ENCODE measurements at places on chromosomes 3 and 15.

GRCh38 chr3:25957026-25957425 is 167.1 kb downstream of the OXSM start:
- DNase-seq = no peak

- DNase-seq = no peak
Measured at GRCh38 chr3:84978843-84979242, 20.1 kb downstream of the CADM2 start.

- no peak for DNase-seq
Measured at GRCh38 chr3:31573036-31573779, 40.5 kb downstream of the STT3B start.

DNA sequence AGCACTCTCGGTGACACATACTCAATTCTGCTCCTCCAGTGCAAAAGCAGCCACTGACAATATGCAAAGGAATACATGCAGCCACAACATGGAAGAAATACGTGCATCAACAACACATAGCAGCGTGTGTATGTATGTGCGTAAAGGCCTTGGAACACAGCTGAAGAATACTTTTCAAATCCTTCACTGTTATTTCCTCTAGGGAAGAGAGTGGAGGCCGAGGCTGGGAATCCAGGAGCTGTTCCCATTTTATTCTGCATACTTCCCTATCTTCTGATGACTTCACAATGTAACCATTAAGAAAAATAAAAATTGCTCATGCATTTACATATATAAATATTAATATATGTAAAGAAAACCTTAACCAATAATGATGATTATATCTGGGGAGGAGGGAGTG is 36.6 kb upstream of the MGLL start:
- DNase-seq = no peak

DNA sequence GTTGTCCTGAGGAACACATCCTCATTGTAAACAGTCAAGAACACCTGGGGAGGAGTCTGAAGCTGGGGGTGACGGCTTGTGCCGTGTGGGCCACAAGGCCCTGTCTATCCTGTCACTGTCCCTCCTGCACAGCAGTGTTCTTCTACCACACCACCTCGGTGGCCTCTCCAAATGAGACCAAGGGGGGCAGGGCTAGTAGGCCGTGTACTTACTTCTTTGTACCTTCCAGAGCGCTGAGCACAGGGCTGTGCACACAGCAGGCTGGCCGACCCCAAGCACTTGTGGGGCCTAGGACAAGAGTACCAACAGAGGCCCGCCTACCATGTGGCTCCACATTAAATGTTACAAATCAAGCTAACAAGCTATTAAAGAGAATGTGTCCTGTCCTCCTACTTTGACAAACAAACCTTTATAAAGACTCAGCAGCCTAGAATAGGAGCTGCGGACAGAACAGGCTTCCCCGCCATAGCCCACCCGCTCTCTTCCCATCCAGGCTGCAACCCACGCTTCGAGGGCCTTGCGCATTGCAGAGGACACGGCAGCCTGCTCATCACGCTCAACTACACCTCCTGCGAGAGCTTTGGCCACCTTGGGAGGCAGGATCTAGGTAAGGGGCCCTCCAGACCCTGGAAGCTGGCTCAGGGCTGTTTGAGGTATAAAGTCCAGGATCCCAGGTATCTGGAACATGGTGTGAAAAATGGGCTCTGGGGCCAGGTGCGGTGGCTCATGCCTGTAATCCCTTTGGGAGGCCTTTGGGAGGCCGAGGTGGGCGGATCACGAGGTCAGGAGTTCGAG is 30.5 kb downstream of the MELTF start:
- no peak for DNase-seq

DNA sequence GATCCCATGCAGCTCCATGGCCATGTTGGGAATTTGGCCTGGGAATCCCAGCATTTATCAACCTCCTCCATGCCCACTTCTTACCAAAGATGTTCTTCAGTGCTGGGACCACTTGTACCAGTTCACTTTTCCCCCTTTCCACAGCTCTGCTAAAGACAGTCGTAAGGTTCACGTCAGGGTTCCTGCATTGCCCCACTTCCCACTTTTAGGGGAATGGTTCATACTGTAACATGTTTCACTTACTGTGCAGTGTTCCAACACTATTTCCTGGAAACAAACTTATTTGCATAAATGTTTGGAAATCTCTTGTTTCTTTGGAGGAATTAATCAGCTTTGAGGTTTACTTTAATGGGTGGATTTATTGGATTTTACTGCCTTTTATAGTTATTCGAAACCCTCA is 17.0 kb downstream of the APH1B start:
- DNase-seq = no peak

DNA sequence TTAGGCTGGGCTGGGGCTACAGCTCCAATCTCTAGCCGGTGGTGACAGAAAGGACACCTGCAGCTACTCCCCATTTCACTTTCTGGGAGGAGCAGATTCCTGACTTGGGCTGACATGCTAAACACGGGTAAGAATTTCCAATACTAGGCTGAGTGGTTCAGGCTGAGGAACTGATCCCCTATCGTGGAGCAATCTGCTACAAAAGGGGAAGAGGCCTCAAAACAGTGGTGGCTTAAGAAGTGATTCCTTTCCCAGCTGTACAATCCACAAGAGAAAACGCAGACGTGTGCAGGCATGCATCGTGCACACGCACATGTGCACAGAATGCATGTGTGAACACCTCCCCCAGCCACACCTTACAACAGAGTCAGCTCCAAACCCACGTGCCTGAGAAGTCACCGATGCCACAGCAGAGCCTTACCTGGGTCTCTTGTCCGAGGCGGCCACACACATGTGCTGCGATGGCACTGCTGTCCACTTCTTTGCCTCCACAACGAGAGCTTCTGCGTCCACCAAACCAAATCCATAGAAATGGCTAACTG is 86.7 kb upstream of the SNRPA1 start:
- no peak for DNase-seq

- no peak for DNase-seq
Measured at GRCh38 chr15:99613481-99613880, 47.7 kb downstream of the MEF2A start.

- DNase-seq = no peak
Measured at GRCh38 chr15:98226578-98226977, 266.1 kb downstream of the ARRDC4 start.

- peak; percentile 55 for DNase-seq
Measured at GRCh38 chr3:157405457-157405856, 31.2 kb upstream of the PTX3 start.

DNA sequence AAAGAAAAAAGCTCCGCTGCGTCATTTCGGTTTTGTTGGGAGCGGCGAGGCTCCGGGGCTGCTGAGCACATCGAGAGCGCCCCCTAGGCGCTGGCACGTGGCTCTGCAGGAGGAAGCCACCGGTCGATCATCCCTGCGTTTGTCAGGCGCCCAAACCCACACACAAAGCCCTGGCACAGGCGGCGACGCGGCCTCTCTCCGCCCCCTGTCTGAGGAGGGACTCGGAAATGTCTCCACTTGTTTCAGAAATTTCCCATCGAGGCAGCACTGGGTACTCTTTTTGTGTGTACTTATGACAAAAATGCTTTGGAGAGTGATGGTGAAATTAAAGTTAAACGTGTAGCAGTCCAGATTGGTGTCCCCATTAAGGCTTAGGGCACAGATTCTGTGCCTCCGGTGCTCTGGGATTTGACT is 407.3 kb upstream of the ONECUT1 start:
- DNase-seq = peak; percentile 8

DNA sequence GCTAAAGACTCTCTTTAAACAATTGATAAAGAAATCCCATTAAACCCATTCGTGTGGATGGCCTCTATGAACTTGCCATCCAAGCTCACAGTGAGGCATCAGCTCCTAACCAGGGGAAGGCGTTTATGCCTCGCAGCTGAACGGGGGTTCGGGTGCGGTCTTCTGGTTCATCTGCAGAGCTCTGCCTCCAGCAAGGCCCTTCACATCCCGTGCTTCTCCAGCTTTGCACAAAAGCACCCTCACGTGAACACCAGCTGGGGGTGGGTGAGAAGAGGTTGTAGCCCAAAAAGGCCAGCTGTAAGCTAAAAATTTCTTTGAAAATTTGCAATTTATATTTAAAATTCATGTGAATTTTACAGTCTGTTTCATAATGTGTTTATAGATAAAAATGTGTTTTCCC is 39.5 kb upstream of the ZNF148 start:
- DNase-seq = no peak

GRCh38 chr3:190694335-190695001 is 168.0 kb downstream of the GMNC start:
- DNase-seq = no peak

- DNase-seq = no peak
Measured at GRCh38 chr15:54979964-54980363, 216.8 kb downstream of the RSL24D1 start.

DNA sequence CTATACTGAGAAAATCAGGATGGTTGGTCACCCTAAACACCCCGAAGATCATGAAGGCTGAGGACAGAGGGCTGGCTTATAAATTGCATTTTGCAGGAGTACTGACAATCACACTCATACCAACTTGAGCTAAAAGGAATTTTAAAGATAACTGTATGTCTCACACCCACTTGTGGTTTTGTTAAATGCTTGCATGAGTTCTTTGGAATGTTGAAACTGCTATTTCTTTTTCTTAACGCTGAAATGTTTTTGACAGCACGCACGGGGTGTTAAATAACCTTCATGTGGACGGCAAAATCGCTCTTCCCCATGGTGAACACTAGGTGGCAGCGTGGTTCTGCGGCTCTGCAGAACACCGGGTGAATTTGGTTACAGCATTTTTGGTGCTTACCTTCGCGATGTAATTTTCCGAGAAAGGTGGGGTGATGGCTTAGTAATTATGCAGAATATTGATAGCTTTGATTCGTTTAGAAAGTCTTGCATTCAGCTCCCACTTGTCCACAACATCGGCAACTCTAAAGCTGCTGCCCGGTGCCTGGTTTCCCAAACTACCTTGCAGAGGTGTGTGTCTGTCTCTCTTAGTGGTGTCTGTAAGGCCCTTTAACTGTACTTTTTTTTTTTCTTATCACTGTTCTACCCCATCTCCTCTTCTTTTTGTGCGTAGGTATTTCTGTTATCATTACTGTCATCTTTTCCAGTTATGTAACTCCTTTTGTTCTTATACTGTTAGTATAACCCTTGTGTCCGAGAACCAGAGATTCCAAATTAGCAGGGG is 51.7 kb downstream of the ARNT2 start:
- DNase-seq = peak; percentile 79

GRCh38 chr3:154954757-154955156 is 125.4 kb upstream of the MME start:
- DNase-seq = no peak

- no peak for DNase-seq
Measured at GRCh38 chr3:120344349-120344748, 4.8 kb downstream of the LRRC58 start.

DNA sequence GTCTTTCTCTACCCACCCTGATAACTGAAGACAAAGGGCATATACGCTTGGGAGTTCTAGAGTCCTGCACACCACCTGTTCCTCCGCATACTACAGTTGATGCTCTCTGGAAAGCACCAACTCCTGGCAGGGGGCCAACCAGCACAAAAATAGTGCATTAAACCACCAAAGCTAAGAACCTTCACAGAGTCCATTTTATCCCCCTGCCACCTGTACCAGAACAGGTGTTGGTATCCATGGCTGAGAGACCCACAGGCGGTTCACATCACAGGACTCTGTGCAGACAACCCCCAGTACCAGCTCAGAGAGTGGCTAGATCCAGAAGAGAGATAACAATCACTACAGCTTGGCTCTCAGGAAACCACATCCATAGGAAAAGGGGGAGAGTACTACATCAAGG is 114.4 kb upstream of the POU1F1 start:
- DNase-seq = no peak

DNA sequence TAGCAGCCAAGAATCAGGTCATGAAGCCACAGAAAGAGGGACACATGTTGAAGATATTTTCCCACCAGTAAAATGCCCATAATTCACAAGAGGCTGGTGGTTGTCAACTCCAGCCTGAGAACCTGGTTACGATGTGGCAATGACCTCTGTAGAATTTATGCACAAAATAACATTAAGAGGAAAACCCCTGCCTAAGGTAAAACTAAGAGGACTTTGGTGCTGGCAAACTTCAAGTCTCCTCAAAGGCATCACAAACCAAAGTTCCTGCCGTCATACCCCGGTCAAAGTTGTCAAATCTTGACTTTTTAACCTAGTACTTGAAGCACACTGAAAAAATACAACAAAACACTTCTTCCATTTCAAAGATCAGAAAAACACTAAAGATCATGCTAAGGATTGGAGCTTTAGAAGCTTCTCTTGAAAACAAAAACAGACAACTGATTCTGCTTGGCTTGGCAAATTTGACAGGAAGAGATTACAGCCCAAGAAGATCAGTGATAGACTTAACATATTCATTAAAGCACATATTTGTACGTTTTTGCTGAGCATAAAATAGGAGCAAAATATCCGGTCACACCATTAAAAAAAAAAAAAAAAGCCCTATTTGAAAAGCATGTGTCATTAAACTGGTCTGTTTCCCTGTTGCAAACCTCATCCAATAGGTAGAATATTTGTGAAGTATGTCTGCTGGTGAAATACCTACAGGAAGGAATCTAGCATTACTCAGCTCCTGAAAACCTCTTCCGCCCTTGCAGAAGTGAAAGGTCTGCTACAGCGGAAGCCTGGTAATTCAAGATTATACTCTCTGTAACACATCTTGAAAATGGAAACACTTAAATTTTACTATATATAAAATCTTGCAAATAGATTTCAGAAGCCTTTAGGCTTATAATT is 22.8 kb downstream of the EIF4E3 start:
- DNase-seq = no peak

DNA sequence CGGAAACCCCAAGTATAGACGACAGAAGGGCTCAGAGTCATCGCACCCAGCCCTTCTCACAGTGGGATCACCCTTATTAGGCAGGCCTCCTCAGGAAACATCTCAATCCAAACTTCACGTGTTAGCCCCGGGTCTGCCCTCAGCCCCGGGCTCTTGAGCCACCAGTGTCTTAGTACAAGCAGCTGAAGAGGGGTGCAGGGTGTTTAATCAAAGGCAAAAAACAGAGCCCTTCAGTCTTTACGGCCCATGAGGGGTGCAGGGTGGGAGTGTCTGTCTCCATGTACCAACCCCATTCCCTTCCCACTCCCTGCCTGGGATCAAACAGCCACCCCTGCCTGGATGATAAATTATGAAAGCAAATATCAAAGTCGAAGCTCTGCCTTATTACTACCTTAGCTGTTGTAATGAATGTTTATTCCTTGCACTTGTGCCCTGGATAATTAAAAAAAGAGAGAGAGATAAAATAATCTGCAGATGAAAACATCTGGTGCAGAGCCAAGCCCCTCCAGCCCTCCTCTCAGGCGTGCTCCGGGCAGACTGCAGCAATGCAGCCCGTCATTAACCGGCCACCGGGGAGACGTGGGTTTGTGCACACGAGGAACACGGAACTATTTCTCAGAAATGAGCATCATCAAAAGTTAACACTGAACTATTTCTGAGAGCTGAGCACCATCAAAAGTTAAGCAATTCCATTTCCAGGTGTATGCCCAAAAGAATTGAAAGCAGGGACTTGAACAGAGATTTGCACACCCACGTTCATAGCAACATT is 64.5 kb downstream of the ADAMTS17 start:
- no peak for DNase-seq

GRCh38 chr3:45275006-45275704 is 49.1 kb upstream of the TMEM158 start:
- no peak for DNase-seq

- DNase-seq = no peak
Measured at GRCh38 chr3:45664578-45664977, 24.6 kb upstream of the SACM1L start.
